T-helper 2 cell treated with Interferon-gamma antibody and Interleukin-4, amounts not matched to agents 5 μg/mL and 100 μg/mL, for 36 hours (primary cell): ENCODE measurements at places on chromosomes 11 and 22.
A peak's percentile ranks its signal among the peaks of the same experiment; 100 is the strongest.

GRCh38 chr11:10273738-10274137 lies 20.3 kb downstream of the SBF2 start:
- DNase-seq: no peak

DNA sequence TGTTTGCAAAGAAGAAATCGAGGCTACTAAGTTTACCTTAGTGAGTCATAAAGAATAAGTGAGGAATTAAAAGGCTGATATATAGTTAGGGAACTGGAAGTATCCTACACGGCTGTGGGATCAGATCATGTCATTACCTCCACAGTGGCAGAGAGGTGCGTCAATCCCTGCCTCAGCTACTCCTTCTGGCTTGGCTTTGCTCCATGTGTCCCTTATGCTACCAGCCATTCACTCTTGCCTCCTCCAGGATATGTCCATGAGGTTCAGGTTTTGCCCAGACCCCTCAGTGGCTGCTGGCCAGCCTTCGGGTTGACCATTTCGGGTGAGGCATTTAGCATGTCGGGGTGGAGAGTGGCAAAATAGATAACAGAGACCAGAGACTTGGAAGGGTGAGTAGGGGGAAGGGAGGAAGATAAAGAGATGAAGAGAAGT lies 153.4 kb downstream of the LDLRAD3 start:
- no peak for DNase-seq

GRCh38 chr22:44659140-44659539 lies 42.9 kb upstream of the PRR5 start:
- no peak for DNase-seq

DNA sequence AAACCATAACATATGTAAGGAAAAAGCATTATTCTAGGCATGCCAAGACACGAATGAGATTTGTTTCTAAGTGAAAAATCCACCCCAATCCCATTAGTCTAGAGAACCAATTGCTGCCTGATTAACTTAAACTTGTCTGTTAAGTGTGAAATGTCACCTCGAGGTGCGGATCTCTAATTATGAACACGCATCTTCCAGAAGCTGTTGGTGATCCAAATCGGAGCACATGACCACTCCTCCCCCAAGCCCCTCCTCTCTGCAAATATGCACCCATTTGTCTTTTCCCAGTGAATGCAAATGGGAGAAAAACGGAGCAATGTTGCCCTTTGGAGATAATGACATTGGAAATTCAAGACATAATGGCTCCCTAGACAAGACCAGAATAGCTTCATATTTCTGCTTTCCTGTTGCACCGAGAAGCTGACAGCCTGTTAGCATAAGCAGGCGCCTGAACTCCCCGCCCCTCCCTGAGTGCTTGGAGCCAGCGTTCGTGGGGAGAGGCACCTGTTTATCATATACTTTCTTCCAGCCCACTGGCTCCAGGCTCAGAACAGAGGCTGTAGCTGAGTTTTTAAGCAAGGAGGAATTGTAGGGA lies 6.0 kb upstream of the FXYD6 start:
- no peak for DNase-seq

DNA sequence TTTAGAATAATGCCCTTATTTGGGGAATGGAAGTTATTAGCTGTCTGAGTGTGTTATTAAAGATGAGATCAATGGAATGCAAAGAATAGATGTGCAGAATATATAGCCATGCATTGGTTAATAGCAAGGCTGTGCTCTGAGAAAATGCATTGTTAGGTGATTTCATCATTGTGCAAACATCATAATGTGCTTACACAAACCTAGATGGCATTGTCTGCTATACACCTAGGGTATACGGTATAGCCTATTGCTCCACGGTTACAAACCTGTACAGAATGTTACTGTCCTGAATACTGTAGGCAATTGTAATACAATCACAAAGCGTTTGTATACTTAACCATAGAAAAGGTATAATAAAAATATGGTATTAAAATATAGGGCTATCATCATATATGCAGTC lies 25.5 kb downstream of the SLC5A12 start:
- no peak for DNase-seq

DNA sequence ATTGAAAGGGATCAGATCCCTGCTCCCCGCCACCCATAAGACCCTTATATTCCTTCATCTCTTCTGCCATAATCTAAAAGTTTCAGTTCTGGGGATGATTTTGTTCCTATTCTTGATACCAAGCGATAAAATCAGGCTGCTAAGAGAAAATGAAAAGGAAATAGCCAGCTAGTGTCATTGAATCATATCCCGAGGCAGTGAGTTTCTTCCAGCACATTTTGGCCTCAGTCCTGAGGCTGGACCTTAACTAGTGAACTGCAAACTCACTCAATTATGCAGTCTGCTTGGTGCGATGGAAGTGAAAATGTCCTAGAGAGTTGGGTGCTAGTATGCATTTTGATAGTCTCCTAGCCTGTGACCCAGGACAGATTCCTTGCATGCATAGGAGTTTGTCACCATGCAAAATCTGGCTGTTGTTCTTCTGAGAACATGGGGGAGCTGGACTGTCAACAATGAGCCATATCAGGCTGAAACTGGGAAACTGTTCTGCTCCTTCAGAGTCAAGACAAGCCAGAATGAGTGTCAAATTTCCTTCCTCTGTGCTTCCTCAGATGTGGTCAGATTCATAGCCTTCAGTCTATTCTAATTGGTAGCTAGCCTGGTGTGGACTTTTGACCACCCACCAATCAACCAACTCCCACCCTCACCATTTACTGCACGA lies 102.9 kb downstream of the CCDC81 start:
- no peak for DNase-seq

- DNase-seq: no peak
Measured at GRCh38 chr11:101759771-101760450, 154.9 kb upstream of the CEP126 start.

- DNase-seq: no peak
Measured at GRCh38 chr11:110196884-110197420, 99.5 kb downstream of the RDX start.

GRCh38 chr11:1882265-1883238 lies 9.1 kb downstream of the PRR33 start:
- DNase-seq: peak; percentile 60
